ENCODE measurements at places on chromosomes 13 and 19. TPM values are rescaled to one million over a fixed set of nuclear protein-coding genes. Genes with fewer than 3 reads are reported as not detected.

- no peaks in the 10 kb centered on the region for H3K27me3 ChIP-seq
- no peaks in the 10 kb centered on the region for H3K36me3 ChIP-seq
- no peak overlapping the region for H3K4me3 ChIP-seq
- peak; percentile 36 for DNase-seq
- H3K4me1 ChIP-seq, result no peaks in the 10 kb centered on the region
Measured at GRCh38 chr13:79740991-79741390, 260.0 kb downstream of the NDFIP2 start.

DNA sequence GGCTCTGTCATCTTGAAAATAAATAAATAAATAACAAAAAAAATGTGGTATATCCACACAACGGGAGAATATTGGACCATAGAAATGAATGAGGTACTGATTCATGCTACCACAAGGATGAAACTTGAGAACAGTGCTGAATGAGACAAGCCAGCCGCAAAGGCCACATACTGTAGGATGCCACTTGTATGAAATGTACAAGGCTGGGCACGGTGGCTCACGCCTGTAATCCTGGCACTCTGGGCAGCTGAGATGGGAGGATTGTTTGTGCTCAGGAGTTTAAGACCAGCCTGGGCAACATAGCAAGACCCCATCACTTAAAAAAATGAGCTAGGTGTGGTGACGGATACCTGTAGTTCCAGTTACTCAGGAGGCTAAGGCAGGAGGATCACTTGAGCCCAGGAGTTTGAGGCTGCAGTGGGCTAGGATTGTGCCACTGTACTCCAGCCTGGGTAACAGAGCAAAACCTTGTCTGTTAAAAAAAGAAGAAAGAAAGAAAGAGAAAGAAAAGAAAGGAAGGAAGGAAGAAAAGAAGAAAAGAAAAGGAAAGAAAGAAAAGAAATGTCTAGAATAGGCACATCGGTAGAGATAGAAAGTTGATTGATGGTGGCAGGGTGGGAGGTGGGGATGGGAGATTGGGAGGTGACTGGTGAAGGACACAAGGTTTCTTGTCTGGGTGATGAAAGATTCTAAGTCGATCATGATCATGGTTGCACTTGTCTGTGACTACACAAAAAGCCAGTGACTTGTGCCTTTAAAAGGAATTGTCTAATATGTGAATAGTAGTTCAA, 20.3 kb downstream of the HPN start:
- no peak overlapping the region for H3K4me3 ChIP-seq
- H3K36me3 ChIP-seq, result peaks cover 2% of the 10 kb centered on the region
- no peak overlapping the region for H3K27ac ChIP-seq

- H3K4me1 ChIP-seq, result no peaks in the 10 kb centered on the region
- no peaks in the 10 kb centered on the region for H3K27me3 ChIP-seq
- H3K36me3 ChIP-seq, result no peaks in the 10 kb centered on the region
- H3K27ac ChIP-seq, result no peak overlapping the region
- no peak for DNase-seq
Measured at GRCh38 chr13:73337532-73337931, 278.7 kb downstream of the KLF5 start.

DNA sequence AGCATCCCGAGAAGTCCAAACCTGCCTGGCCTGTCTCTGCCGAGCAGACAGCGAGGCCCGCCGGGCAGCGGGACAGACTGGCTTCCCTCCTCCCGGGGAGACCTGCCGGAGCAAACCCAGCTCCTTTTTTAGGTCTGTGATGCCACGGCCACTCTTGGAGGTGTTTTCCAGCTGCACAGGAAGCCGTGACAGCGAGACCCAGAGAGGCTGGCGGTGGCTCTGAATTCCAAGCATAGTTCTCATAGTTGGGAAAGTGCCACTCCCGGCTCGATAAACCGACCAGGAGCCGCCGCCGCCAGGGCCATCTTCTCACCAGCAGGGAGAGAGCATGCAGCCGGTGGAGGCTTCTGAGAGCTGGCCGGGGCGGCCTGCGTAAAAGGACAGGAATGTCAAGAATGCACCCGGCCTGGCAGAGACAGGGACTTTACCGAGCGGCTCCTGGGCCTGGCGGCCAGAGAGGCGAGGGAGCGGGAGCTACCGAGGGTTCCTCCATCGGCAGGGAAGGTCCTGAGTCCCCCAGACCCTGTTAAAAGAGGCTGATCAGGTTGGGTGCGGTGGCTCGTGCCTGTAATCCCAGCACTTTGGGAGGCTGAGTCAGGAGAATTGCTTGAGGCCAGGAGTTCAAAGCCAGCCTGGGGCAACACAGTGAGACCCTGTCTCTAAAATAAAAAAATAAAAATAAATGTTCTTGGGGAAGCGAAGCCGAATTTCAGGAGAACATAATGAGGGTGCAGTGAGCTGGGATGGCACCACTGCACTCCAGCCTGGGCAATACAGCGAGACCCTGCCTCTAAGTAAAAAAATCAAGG, 64.9 kb downstream of the GADD45B start:
- peaks cover 6% of the 10 kb centered on the region for H3K36me3 ChIP-seq
- H3K27ac ChIP-seq, result peak overlapping the region; percentile 76
- H3K4me1 ChIP-seq, result peaks cover 49% of the 10 kb centered on the region
- H3K4me3 ChIP-seq, result no peak overlapping the region

GRCh38 chr19:49848938-49849337, 2.0 kb upstream of the PTOV1 start:
- no peak overlapping the region for H3K4me3 ChIP-seq
- no peak for DNase-seq
- no peaks in the 10 kb centered on the region for H3K27me3 ChIP-seq
- H3K27ac ChIP-seq, result no peak overlapping the region
- peaks cover 13% of the 10 kb centered on the region for H3K36me3 ChIP-seq

Gene JSRP1
- total RNA-seq, result 0.69 TPM

Gene LILRA6
- 0.99 TPM for total RNA-seq

Gene MBNL2
- total RNA-seq, result 101 TPM
